ENCODE measurements at places on chromosomes 12 and 14. TPM values are rescaled to one million over a fixed set of nuclear protein-coding genes. Genes with fewer than 3 reads are reported as not detected.

DNA sequence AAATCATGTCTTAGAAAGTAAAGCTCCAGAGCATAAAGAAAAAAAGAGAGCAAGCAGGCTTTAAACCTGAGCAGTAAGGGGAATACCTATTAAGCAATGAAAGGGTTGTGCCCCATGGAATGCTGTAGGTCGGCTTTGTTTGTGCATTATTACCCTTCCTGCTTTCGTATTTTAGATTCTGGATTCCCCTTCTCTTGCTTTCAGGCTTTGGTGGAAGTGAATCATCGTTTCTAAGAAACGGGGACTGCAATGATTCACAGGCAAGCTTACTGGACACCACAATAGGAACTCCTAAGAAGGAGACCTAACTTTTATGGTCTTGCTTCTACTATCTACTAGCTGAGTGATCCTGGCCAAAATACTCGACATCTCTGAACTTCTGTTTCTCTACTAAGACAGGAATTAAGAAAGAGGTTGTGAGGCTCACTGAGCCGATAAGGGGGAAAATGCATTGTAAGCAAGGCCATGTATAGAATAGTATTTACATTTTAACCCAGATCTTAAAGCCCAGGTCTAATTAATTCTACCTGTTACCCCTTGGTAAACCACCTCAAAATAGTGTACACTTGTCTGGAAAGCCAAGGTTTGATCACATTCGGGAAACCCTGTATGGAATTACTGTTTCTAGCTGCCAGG, 1.2 kb upstream of the BMAL2 start:
- peak overlapping the region; percentile 82 for H3K4me3 ChIP-seq
- H3K27me3 ChIP-seq: no peaks in the 10 kb centered on the region
- H3K4me1 ChIP-seq: peaks cover 48% of the 10 kb centered on the region
- no peak for DNase-seq
- peak overlapping the region; percentile 92 for H3K27ac ChIP-seq

GRCh38 chr12:11652351-11653040, 3.0 kb downstream of the ETV6 start:
- no peaks in the 10 kb centered on the region for H3K27me3 ChIP-seq
- DNase-seq: no peak
- peak overlapping the region; percentile 94 for H3K4me3 ChIP-seq
- H3K4me1 ChIP-seq: peaks cover 48% of the 10 kb centered on the region
- H3K27ac ChIP-seq: peak overlapping the region; percentile 98

GRCh38 chr12:121781998-121782979, 11.2 kb downstream of the RHOF start:
- peak overlapping the region; percentile 31 for H3K4me3 ChIP-seq
- peaks cover 1% of the 10 kb centered on the region for H3K36me3 ChIP-seq
- peaks cover 29% of the 10 kb centered on the region for H3K4me1 ChIP-seq
- DNase-seq: no peak

- H3K4me1 ChIP-seq: peaks cover 67% of the 10 kb centered on the region
- H3K4me3 ChIP-seq: peak overlapping the region; percentile 59
- H3K36me3 ChIP-seq: no peaks in the 10 kb centered on the region
- peak overlapping the region; percentile 93 for H3K27ac ChIP-seq
- no peak for DNase-seq
Measured at GRCh38 chr12:851913-852312, 97.6 kb downstream of the RAD52 start.

- DNase-seq: peak; percentile 43
- no peak overlapping the region for H3K27ac ChIP-seq
- no peak overlapping the region for H3K4me3 ChIP-seq
- peaks cover 5% of the 10 kb centered on the region for H3K27me3 ChIP-seq
- peaks cover 2% of the 10 kb centered on the region for H3K36me3 ChIP-seq
Measured at GRCh38 chr14:94823556-94824341, 53.8 kb upstream of the GSC start.

The KLRB1 gene
- total RNA-seq: not detected

The ANG gene
- total RNA-seq: 7.3 TPM

The DAO gene
- total RNA-seq: not detected

GRCh38 chr12:123040106-123040505, 59.6 kb downstream of the ARL6IP4 start:
- no peak overlapping the region for H3K27ac ChIP-seq
- H3K4me3 ChIP-seq: no peak overlapping the region
- H3K4me1 ChIP-seq: peaks cover 12% of the 10 kb centered on the region
- no peaks in the 10 kb centered on the region for H3K27me3 ChIP-seq
- no peak for DNase-seq
- no peaks in the 10 kb centered on the region for H3K36me3 ChIP-seq

GRCh38 chr14:104316723-104317491, 178.5 kb downstream of the KIF26A start:
- peaks cover 13% of the 10 kb centered on the region for H3K27me3 ChIP-seq
- peak; percentile 75 for DNase-seq
- no peaks in the 10 kb centered on the region for H3K4me1 ChIP-seq
- no peak overlapping the region for H3K4me3 ChIP-seq
- H3K36me3 ChIP-seq: no peaks in the 10 kb centered on the region

GRCh38 chr12:47939009-47939601, 24.3 kb upstream of the TMEM106C start:
- DNase-seq: no peak
- no peaks in the 10 kb centered on the region for H3K36me3 ChIP-seq
- H3K4me1 ChIP-seq: peaks cover 15% of the 10 kb centered on the region
- no peak overlapping the region for H3K27ac ChIP-seq
- no peaks in the 10 kb centered on the region for H3K27me3 ChIP-seq
- no peak overlapping the region for H3K4me3 ChIP-seq

The TPPP2 gene
- not detected for total RNA-seq

- H3K36me3 ChIP-seq: no peaks in the 10 kb centered on the region
- H3K27ac ChIP-seq: no peak overlapping the region
- no peaks in the 10 kb centered on the region for H3K4me1 ChIP-seq
- no peak for DNase-seq
Measured at GRCh38 chr12:83313827-83314226, 627.1 kb downstream of the TMTC2 start.

DNA sequence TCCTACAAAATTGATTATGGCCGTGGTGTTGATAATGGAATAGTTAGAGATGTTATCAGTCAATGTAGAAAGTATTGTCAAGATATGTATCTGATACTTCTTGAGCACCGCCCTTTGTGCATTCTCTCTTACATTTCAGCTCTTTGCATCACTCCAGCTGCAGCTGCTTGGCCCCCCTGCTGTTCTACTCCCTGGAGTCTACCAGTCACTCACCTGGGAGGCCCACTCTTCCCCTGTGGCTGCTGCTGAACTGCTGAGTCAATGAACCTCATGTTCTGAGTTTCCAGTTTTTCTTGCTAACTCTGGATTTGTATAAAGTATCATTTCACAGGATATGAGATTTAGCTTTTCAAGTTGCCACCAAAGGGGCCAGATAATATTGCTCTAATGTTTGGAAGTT, 312.8 kb upstream of the SLC16A7 start:
- H3K36me3 ChIP-seq: no peaks in the 10 kb centered on the region
- no peak overlapping the region for H3K27ac ChIP-seq
- H3K27me3 ChIP-seq: peaks cover 10% of the 10 kb centered on the region
- H3K4me1 ChIP-seq: no peaks in the 10 kb centered on the region
- DNase-seq: no peak
- H3K4me3 ChIP-seq: no peak overlapping the region

GRCh38 chr12:120713861-120714482, 3.7 kb downstream of the UNC119B start:
- H3K4me1 ChIP-seq: peaks cover 26% of the 10 kb centered on the region
- no peak overlapping the region for H3K4me3 ChIP-seq
- H3K27ac ChIP-seq: no peak overlapping the region
- no peak for DNase-seq

GRCh38 chr12:77837876-77838291, 7.2 kb downstream of the NAV3 start:
- no peaks in the 10 kb centered on the region for H3K36me3 ChIP-seq
- no peak overlapping the region for H3K4me3 ChIP-seq
- H3K4me1 ChIP-seq: no peaks in the 10 kb centered on the region
- no peak overlapping the region for H3K27ac ChIP-seq

GRCh38 chr12:10331642-10332239, 24.1 kb downstream of the KLRD1 start:
- no peak overlapping the region for H3K4me3 ChIP-seq
- peaks cover 7% of the 10 kb centered on the region for H3K4me1 ChIP-seq
- no peak for DNase-seq
- no peak overlapping the region for H3K27ac ChIP-seq
- H3K27me3 ChIP-seq: no peaks in the 10 kb centered on the region

DNA sequence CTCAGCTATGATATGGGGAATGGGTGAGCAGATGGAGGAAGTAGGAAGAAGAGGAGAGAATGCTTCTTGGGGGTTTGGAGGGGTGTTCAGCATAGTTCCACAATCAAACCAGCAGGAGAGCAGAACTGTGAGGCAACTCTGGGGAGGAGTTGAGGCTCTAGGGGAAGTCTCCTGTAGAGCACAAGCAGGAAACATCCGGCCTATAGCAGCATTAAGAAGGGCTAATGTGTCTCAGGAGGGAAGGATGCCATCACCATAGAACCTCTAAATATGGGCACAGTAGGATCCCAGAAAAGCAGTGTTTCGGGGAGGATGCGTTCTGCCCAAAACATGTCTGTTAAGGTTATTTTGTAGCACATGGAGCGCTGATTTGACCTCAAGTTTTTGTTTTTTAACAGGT, 8.4 kb upstream of the SALL2 start:
- no peak overlapping the region for H3K27ac ChIP-seq
- peaks cover 13% of the 10 kb centered on the region for H3K4me1 ChIP-seq
- no peak overlapping the region for H3K4me3 ChIP-seq
- DNase-seq: no peak

The SSPN gene
- total RNA-seq: 39.2 TPM

DNA sequence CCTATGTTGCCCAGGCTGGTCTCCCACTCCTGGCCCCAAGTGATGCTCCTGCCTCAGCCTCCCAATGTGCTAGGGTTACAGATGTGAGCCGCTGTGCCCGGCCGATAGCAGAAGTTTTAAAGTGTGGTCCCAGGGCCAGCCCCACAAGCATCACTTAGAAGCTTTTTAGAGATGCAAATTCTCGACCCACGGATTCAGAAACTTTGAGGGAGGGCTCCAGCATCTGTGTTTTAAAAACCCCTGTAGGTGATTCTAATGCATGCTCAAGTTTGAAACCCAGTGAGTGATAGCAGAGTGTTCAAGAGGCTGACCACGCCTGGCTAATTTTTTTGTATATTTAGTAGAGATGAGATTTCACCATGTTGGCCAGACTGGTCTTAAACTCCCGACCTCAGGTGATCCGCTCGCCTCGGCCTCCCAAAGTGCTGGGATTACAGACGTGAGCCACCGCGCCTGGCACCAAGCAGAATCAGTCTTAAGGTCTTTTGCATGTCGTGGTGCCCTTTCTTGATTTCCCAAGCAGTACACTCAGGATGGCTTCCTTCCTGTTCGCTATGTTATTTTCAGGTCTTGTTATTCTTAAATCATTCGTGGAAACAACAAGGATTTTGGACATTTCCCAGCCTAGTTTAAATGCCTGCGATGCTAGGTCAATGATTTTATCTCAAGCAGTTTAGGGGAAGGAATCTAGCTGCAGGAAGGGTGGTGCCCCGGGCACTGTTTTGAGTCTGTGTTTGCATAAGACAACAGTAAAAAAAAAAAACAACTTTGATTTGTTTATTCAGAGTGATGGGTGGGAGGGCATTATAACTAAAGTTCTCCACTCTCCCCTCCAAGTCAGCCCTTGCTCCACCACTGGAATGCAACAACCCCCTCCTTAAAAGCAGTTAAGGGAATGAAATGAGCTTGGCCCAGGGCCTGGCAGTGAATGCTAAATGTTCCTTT, 9.2 kb upstream of the RILPL2 start:
- DNase-seq: no peak
- no peaks in the 10 kb centered on the region for H3K36me3 ChIP-seq
- no peaks in the 10 kb centered on the region for H3K27me3 ChIP-seq
- peaks cover 22% of the 10 kb centered on the region for H3K4me1 ChIP-seq

DNA sequence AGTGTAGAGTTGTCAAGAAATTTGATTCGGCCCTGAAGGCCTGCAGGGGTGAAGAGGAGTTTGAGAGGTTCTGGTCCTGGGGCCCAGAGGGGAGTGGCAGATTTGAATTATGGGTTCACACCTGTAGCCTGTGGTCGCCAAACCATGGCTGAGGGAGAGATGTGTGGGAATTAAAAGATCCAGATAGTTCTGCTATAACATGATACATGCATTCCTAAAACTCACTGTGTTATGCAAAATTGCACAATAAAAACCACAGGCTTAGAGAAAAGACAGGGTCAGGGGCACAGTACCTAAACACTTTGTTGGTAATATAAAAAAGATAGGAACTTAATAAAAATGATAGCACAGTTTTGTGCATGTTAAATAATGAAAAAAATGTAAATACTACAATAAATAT, 106.2 kb downstream of the TMEM30B start:
- no peak overlapping the region for H3K4me3 ChIP-seq
- H3K27me3 ChIP-seq: no peaks in the 10 kb centered on the region
- peaks cover 77% of the 10 kb centered on the region for H3K4me1 ChIP-seq
- DNase-seq: no peak
- peaks cover 3% of the 10 kb centered on the region for H3K36me3 ChIP-seq

The FOXG1 gene
- not detected for total RNA-seq
